Cardiac muscle cell (in vitro differentiated cells and primary cell): ENCODE measurements at places on chromosomes 12 and 14. TPM values are rescaled to one million over a fixed set of nuclear protein-coding genes. Genes with fewer than 3 reads are reported as not detected.

Gene NR4A1
- total RNA-seq, result 14.7 and 24.1 TPM in 2 replicates

Gene PIWIL1
- not detected in 2 replicates for total RNA-seq

Gene GPR132
- 1.2 and 2.0 TPM in 2 replicates for total RNA-seq

Gene TMED10
- 158 and 206 TPM in 2 replicates for total RNA-seq

Gene PRIMA1
- 2.6 and 5.7 TPM in 2 replicates for total RNA-seq

Gene GALNT16
- 5.8 and 15.2 TPM in 2 replicates for total RNA-seq

Gene ANKRD13A
- total RNA-seq, result 77.2 and 131 TPM in 2 replicates

Gene KLHL33
- total RNA-seq, result 0.18 TPM in 1 of 2 replicates, not detected in the other

Gene LYZ
- total RNA-seq, result 0.11 and 0.69 TPM in 2 replicates

Gene BMP4
- total RNA-seq, result 10.6 and 13.6 TPM in 2 replicates

Gene PTPRQ
- total RNA-seq, result 0.69 and 1.2 TPM in 2 replicates

Gene CLEC4A
- 1.8 TPM in 1 of 2 replicates, not detected in the other for total RNA-seq

Gene ACRBP
- total RNA-seq, result 0.99 and 2.8 TPM in 2 replicates

GRCh38 chr12:2494486-2495192 is 300.1 kb upstream of the FKBP4 start:
- DNase-seq, result no peak

DNA sequence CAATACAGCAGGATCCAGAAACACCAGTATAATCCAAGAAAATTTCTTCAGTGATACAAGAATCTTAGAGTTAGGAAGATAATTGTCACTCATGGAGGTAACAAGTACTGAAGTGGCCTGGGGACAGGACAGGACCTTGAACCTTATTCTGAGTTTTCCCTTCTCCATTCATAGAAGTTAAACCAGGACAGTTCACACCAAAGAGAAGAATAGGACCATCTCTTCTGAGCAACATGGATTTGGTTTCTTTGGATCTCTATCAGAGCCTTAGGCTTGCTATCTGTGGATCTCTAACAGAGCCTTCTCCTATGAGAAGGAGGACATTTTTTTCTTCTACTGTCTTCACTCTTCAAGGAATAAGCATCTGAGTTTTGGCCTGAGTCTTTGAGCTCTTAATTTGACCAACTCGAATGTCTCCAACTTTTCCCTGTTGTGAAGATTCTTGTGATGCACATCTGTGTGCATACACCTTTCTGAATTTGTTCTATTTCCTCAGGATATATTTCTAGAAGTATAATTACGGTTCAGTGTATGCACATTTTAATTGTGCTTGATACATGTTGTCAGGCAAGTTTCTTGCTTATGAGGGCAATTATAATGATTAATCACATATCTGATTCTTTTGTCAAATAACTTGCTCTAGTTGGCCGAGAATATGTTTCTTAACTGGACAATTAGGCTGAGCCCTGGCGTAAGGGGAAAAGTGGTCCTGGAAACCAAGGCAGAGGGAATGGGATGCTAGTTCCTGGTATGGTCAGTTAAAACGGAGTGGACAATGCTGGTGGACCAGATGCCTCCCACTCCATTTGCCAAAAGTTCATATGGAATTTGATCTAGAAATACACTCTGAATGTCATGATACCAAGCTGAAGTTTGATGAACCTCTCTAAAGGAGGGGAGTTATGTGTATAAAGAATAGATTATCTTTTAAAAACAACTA is 6.6 kb downstream of the KRT6A start:
- no peak for DNase-seq

DNA sequence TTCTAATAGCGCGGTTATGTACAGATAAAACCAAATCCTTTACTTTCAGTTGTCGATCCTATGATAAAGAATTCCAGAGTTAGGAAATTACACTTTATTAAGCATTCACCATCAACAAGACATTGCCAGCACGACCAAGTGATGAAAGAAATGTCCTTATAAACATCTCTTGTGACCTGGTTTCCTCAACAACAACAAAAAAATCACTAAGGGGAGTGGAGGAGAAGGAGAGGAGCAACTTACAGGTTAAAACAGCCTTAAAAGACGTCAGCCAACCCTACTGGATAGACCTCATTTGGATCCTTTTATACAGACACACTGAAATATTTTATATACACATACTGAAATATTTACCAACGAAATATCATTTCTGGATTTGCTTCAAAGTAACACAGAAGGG is 22.8 kb downstream of the SART3 start:
- no peak for DNase-seq

GRCh38 chr12:25985316-25986175 is 27.1 kb downstream of the RASSF8 start:
- no peak for DNase-seq

DNA sequence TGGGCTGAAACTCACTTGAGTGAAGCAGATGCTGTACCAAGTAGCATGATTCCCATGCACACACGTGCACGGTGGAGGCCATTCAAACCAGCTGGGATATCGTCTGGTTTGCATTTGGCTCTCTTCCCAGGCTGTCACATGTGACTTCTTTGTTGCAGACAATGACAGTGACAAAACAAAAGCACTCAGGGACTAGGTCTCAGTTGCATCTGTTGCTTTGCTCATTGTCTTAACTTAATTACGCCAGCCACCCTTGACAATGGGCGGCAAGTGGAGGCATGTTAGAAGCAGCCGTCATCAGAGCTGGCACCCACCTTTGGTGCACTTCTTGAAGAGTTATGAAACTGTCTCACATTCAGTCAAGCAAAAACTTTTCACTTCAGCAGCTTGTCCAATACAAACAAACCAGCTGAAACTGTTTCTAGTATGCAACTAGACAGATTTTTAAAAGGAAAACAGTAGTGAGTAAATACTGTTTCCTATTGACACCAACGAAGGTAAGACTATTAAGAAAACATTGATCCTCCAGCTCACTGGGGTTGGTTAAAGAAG is 74.3 kb downstream of the IGF1 start:
- no peak for DNase-seq

DNA sequence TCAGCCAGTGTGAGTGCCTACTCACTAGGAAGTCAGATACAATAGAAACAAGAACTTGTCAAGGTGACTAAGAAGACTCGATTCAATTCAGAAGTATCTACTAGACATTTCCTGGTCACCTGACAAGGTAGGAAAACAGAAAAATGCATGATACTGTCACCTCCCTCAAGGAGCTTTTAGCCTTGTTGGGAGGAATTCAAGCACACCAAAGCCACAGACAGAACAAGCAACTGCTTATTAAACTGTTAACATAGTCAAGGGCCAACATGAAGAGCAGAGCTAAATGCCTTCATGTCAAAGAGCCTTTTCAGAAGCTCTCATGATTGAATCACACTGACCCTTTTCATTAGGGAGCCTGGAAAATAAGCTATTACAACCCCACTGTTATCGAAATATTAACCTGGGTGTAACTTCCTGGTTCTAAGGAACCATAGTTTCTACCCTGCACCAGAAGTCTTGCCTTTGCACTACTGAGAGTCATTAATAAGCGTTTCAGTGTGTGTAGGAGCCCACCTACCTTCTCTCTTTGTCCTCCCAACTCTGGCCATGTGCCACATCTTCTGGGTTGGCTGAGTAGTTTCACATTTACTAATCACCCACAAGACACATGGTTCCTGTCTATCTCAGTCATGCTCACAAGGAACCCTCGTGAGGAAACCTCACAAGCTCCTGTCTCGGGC is 31.0 kb upstream of the LGALS3 start:
- DNase-seq, result no peak

GRCh38 chr12:126607867-126608266 is 1542.6 kb downstream of the AACS start:
- DNase-seq, result no peak

DNA sequence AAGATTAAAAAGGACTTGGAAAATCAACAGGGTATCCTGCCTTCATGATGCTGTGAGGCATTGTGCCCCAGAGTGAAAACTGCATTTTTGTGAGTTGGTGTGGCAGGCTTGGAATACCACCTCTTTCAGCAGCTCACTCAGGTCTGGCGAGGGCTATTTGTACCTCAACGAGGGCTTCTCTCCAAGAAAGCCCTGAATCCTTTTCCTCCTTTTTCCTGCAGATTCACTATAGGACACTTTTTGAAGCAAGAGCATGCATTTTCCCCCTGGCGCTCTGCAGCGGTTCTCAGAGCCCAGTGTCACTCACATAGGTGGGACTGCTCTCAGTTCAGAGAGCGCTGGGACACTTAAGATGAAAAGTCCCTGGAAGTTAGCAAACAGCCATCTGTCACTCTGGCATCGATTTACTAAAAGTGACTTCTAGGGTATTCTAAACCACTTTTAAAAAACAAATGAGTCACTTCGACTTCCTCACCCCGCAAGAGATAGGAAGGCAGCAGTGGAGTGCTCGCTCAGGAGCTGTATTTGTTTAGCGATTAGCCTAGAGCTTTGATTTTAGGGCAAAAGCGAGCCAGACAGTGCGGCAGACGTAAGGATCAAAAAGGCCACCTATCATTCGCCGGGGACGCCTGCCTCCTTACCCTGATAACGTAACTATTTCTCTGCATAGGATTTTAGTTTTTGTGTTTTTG is 782 bp upstream of the LGR5 start:
- peak; percentile 39 for DNase-seq

- DNase-seq, result no peak
These were observed 834.9 kb downstream of the RPS29 start for GRCh38 chr14:48751293-48751692.

DNA sequence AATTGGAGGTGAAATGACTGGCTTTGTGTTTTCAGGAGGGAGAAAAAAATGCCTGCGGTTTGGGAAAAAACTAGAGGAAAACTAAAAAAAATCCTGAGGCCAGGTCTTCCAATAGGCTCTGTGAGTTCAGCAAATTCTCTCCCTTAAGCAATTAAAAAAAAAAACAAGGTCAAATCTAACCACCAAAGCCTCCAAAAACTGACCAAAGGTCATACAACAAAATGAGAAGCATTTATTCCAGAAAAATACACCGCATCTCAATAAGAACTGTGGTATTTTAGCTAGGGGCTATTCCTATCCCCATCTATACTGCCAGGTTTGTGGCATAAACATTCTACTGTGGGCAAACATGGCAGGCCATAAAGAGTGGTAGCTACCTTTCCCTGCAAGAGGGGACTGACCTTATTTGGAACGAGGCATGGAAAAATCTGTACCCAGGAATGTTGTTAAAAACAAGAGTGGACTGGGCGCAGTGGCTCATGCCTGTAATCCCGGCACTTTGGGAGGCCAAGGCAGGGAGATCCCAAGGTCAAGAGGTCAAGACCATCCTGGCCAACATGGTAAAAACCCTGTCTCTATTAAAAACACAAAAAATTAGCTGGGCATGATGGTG is 60.0 kb downstream of the LRP6 start:
- DNase-seq, result no peak

DNA sequence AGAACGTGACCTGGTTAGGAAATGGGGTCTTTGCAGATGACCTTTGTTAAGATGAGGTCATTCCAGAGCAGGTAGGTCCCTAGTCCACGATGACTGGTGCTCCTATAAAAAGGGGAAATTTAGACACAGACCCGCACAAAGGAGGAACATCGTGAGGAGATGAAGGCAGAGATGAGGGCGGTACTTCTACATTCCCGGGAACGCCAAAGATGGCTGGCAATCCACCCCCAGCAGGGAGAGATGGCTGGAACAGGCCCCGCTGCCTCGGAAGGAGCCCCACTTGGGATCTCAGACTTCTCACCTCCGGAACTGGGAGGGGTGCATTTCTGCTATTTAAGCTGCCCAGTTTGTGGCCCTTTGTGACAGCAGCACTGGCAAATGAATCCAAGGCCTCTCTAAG is 85.0 kb downstream of the ITPK1 start:
- no peak for DNase-seq

GRCh38 chr12:28974883-28975282 is 174.2 kb upstream of the FAR2 start:
- no peak for DNase-seq

DNA sequence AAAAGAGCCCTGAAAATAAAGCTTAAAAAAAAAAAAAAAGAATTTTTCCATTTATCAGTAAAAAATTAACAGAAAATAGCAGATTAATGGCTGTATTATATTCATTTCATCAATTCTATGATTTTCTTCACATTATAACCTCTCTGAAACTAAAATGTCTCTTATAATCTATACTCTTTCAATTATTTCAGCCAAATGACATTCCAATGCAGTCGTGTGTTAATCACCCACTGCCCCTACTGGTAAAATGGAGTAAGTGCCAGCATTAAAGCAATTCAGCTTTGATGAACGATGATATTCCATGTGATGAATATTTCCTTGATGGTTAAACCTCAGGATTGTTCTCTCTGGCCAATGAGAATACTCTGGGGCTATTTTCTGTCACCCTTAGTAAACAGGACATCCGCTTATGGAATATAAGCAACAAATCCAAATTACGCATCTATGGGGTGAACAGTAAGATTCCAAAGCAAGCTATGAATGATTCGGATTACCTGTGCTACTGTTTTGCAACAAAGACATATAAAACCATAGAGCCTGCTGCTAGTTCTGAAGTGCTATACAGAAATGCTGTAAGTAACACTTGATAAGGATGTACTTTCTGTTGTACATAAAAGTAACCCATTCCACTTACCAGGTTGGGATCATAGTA is 20.3 kb upstream of the SYCP3 start:
- DNase-seq, result peak; percentile 44

GRCh38 chr14:21923820-21924219 is 250.2 kb upstream of the OR4E1 start:
- no peak for DNase-seq

DNA sequence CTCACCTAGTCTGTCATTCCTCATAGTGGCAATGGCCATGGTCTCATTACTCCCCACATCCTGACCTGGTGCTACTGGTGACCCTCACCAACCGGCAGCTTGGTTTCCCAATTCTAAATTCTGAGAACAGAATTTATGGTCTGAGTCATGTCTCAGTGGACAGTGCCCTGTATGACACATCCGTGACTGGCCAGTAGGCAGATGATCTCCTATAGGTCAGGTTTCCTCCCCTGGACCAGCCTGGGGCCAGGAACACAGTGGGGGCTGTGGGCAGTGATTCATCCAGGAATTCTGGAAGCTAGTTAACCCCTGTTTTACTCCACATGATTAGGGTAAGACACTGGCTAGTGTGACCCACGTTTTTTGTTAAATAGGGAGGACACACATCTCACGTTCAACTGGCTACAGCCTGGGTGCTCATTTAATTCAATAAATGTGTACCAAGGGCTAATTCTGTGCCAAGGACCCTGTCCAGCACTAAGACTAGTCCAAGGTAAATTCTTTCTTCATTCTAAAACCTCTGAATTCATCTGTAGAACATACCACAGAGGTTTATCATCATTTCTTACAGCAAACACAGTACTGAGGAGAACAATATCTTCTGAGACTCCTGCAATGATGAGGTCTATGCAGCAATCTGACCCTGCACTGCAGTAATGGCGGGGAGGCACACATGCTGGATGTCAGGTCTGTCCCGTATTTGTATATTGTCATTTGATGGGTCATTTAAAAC is 249.6 kb upstream of the TBX3 start:
- DNase-seq, result peak; percentile 72

DNA sequence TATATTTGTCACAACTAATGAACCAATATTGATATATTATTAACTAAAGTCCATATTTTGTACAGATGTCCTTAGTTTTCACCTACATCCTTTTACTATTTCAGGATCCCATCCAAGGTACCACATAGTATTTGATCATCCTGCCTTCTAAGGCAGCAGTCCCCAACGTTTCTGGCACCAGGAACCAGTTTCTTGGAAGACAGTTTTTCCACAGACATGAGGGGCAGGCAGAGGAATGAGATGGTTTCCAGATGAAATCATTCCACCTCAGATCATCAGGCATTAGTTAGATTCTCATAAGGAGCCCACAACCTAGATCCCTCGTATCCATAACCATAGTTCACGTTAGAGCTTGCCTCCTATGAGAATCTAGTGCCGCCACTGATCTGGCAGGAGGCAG is 82.8 kb upstream of the BCL2L14 start:
- DNase-seq, result no peak

- DNase-seq, result no peak
These were observed 1.7 kb downstream of the TUBA1A start for GRCh38 chr12:49187184-49187583.
